Esophagus squamous epithelium (tissue), 5 donors: ENCODE measurements at places on chromosomes 5 and 9. TPM values are rescaled to one million over a fixed set of nuclear protein-coding genes. Genes with fewer than 3 reads are reported as not detected.

SLCO6A1 gene
- not detected for total RNA-seq

C1QTNF3 gene
- total RNA-seq, result 5.1 TPM

AQP7 gene
- not detected for total RNA-seq

OR1J1 gene
- total RNA-seq, result not detected
